Activated effector memory CD4-positive, alpha-beta T cell treated with Interleukin-2 at 50 U/mL for 16 hours (primary cell): ENCODE measurements at places on chromosomes 3 and 15.

DNA sequence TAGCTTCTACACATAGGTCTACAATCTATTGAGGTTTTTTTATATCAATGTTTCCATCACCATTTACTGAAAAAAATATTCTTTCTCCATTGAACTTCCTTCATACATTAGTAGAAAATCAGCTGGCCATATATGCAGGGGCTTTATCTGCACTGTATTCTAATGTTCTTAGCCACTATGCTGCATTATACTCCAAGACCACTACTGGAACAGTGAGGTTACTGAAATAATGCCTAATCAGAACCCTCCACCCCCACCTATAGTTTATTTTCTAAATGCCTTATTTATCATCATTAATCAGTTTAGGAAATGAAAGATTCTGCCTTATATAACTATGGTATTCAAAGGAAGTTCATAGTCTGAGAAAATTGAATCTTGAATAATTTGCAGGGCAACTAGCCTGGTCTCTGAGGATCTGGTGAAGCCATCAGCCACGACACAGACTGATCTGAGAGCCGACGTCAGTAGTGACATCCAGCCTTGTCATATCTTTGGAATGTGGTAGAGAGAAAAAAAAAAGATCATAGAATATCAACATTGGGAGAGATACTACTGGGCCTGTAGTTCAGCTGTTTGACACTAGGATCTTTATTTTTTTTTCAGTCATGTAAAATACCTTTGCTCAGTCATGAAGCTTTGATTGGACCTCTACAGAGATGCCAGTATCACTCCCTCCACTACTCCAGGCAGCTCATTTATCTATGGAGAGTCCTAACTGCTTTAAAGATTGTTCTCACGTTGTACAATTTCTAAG, 66.6 kb downstream of the P3H2 start:
- no peak for DNase-seq

DNA sequence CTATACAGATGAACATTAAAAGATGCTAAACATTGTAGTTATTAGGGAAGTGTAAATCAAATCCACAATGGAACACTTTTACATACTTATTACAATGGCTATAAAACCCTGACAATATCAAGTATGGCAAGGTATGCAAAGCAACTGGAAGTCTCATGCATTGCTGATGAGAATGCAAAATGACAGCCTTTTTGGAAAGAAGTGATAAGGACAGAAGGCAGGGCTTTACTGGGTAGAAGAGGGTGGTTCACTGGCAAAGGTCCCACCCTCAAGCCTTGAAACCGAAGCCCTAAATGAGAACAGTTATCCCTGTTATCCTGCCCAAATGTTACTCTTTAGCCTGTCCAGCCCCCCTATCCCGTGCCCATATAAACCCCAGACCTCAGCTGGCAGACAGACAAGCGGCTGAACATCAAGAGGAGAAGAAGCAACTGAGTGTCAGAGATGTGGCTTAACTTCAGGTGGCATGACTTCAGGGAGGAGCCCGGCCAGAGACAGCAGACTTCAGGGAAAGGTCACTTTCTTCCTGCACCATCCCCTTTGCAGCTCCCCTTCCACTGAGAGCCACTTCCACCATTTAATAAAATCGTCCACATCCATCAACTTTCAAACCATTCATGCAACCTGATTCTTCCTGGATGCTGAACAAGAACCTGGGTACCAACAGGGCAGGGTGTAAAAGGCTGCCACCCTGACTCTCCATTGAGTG, 732 bp upstream of the GCSAM start:
- no peak for DNase-seq

DNA sequence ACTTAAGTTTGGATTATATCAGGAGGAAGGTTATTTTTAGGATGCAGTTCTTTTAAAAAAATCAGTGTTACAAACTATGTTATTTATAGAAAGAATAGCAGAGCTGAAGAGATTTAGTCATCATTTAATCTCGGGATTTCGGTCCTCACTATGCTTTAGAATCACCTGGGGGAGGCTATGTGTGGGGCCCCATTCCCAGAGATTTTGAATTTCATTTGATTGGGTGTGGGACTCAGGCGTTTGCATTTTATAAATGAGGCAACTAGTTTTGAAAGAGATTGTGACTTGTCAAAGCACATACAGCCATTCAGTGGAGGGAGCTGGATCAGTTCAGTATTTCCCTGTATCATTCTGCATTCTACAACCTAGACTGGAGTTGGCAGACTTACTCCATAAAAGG, 36.8 kb downstream of the TFG start:
- DNase-seq, result no peak

GRCh38 chr15:45221967-45222366, 30.1 kb upstream of the SLC28A2 start:
- DNase-seq, result no peak

DNA sequence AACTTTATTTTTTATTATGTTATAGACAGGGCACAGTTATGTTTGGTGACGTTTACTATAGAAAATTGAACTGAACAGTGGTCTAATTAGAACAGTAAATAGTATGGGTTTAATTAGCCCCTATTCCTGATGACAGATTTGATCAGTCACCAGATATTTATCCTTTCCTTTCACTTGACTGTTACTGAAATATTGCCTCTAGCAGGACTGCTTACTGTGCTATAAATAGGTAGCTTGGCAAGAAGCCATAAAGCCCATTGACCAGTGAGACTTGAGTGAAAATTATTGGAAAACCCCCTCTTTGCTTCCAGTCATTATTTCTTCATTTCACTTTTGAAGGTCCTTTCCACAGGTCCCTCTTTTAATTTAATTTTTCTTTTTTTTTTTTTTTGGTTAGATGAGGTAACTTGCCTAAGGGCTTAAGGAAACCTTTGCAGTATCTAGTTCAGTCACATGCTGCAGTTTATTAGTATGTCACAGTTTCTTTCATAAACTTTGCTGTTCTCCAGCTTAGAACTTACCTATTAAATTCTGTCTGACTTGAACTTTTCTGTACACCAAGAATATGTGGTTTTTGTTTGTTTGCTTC, 115.6 kb downstream of the ADAMTSL3 start:
- no peak for DNase-seq

GRCh38 chr3:79018671-79019136, 749.1 kb downstream of the ROBO1 start:
- no peak for DNase-seq

- DNase-seq, result no peak
Observed at GRCh38 chr3:143265501-143266070, 146.0 kb downstream of the CHST2 start.

GRCh38 chr3:62532796-62533195, 159.4 kb upstream of the FEZF2 start:
- DNase-seq, result no peak

GRCh38 chr3:42229942-42230688, 35.9 kb downstream of the CCK start:
- no peak for DNase-seq

- DNase-seq, result no peak
Observed at GRCh38 chr15:72110355-72110754, 7.6 kb downstream of the MYO9A start.

GRCh38 chr15:87940768-87941167, 315.8 kb downstream of the NTRK3 start:
- no peak for DNase-seq

DNA sequence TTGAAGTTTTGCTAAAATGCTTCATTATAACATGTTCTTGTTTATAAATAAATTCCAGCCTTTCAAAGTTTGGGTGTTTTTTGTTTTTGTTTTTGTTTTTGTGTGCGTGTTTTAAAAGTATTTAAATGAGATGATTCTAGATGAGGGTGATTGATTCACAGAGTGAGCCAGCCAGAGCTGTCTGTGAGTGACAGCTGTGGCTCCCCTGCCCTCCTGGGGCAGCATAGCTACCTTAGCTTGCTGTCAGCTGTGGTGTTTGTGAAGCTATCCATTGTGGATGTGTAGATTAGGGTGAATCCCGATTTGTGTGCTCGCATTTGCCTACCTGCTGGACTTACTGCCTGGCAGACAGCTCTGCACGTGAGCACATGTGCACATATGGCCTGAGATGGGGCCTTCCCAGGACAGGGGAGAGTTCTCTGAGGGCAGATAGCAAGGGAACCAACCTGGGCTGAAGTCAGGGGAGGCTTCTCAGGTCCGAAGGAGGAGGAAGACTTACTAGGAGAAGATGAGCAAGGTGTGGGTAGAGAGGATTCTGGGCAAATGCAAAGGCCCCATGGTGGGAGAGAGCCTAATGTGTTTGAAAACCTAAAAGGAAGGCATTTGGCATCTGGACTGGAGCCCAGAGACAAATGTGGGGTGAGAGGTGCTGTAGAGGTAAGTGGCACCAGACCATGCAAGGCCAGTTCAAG, 124.2 kb downstream of the EEFSEC start:
- DNase-seq, result no peak

- DNase-seq, result no peak
Observed at GRCh38 chr3:46619845-46620778, 7.8 kb downstream of the FAM240A start.

DNA sequence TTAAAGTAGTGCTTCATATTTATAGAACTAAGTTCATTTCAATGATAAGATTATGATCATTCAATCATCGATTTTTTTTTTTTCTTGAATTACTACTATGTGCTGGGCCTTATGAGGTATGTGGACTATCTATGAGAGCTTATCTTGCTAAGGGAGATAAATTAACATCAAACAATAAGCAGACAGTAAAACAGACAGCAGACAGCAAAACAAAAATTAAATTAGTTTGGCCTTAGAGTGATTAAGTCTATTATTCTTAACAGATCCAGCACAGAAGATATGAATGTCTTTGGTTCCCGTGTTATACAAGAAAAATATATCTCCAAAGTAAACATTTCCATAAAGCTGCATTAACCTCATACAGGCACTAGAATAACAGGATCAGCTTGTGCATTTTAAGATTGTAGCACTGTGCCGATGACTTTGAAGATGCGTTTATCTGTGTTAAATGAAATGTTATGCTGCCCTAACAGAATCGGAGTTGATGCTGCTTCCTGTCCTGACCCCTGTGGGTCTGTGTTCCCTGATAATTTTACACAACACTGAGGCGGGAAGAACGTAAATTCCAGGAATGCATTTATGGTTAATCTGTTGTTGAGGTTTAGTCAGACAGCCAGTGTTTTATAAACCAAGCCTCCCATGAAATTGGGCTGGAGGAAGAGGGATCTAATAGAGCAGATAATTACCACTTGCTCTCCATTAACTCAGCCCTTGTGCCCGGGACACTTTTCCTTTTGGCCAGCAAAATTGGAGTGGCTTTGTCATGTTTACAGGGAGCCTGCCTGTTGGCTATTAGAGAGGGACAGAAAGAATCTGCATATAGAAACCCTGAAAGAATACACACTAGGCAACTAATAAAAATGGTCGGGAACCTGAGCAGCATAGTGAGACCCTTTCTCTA, 80.8 kb downstream of the GHSR start:
- no peak for DNase-seq

DNA sequence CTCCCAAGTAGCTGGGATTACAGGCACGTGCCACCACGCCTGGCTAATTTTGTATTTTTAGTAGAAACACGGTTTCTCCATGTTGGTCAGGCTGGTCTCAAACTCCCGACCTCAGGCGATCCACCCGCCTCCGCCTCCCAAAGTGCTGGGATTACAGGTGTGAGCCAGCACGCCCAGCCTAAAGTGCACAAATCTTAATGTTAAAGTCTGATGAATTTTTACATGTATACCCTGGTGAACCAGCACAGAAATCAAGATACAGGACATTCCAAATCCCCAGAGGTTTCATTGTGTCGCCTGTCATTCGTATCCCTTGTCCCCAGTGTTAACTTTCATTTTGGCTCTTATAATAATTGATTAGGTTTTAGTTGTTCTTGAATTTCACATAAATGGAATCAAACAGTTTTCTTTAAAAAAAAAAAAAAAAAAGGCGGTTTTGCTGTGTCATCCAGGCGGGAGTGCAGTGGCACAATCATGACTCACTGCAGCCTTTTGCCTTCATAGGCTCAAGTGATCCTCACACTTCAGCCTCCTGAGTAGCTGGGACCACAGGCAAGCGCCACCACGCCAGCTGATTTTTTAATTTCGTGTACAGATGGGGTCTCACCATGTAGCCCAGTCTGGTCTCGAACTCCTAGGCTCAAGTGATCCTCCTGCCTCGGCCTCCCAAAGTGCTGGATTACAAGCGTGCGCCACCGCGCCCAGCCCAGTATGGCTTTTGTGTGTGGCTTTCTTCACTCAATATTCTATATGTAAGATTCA, 1.5 kb upstream of the TM4SF19 start:
- DNase-seq, result no peak

- no peak for DNase-seq
Observed at GRCh38 chr3:64741341-64741740, 53.5 kb upstream of the ADAMTS9 start.

GRCh38 chr3:57974796-57975388, 33.3 kb upstream of the FLNB start:
- no peak for DNase-seq

GRCh38 chr3:52480768-52481715, 14.1 kb upstream of the STAB1 start:
- no peak for DNase-seq

- DNase-seq, result no peak
Observed at GRCh38 chr3:126663257-126663656, 8.3 kb upstream of the TXNRD3 start.

DNA sequence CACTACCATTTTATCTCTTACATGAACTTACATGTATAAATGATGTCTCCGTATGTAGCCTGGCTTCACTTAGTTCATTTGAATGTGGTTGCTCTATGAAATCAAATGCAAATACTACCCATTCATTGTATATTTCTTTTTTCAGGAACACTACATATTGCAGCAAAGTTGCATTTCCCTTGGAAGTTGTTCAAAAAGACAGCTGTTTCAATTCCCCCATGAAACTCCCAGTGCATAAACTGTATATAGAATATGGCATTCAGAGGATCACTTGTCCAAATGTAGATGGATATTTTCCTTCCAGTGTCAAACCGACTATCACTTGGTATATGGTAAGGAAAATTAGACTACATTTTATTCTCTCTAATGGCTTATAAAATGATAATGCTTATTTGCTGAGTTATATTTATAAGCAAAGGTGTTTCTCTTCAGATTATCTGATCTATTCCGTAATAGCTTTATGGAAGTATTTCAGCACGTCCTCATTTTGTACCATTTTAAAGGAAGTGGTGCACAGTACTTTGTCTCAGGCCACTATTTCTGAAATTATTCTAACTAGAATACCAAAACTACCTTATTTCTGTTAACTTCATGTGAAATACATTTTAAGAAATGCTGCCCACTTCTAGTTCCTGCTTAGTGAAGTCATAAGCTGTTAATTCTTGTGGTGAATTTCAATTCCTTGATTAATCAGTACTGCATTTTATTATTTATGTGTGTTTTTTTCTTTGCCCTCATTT, 95.1 kb downstream of the IL1RAP start:
- DNase-seq, result no peak

DNA sequence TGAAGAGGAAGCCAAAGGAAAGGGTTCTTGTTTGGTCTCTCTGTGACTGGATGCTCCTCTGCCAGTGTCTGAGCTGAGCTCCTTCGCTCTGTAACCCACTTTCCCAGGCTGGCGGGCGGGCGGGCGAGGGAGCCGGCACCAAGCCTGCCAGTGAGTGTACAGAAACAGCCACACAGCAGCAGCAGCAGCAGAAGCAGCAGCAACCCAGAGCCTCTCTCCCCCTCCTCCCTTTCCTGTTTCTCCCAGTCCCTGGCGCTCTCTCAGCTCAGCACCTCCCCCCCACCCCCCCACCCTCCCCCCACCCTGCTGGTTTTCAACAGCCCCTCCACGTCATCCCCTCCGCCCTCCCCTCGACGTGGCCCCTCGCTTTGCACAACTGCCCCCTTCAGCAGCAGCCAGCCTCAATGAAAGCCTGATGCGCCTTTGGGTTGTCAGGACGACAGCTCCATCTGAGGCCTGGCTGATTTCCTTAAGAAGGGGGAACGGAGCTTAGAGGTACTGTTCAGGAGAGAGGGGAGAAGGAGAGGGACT, at the start of gene LSAMP:
LSAMP (minus strand) TSS at position 177 of the 531 bp plus-strand sequence.
- DNase-seq, result no peak

GRCh38 chr15:89802231-89802928, 12.3 kb downstream of the ANPEP start:
- no peak for DNase-seq
